PC-3 (cell line): ENCODE measurements at places on chromosomes 1 and 21.

GRCh38 chr1:42940851-42941639 lies 17.6 kb downstream of the SLC2A1 start:
- peak; percentile 99 for DNase-seq

- peak; percentile 43 for DNase-seq
Measured at GRCh38 chr1:157154940-157155514, 16.8 kb upstream of the ETV3 start.

GRCh38 chr1:87197156-87197555 lies 131.5 kb upstream of the LMO4 start:
- DNase-seq, result no peak

DNA sequence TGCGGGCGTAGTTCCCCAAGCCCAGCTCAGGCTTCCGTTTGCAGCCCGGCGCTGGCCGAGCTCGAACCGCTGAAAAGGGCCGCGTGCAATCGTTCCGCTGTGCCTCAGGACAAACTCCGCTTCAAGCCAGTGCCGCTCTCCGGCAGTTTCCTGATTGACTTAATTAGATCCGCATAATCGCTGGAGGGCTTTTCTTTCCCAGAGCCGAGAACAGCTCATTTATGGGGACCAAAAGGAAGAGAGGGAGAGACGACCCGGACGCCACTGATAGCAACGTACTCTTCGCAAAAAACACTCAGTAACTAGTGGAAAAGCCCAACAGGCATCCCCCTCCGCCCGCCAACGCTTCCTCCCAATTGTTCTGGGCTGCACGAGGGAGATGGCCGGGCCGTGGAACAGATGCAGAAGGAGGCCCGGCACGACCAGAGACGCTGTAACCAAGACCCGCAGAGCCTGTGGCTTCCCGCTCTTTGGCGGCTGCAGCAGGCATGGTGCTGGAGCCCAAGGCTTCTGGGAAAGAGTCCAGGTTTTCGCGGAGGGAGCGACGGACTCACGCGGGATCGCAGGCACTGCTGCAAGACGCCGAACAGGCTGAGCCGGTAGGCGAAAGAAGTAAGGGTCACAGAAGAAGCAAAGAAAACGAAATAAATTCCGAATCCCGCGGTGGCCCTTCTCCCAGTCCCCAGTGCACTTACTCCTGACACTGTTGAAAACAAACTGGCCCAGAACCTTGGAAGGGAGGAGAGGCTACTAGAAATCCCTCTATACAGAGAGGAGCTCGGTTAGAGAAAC lies 3.6 kb upstream of the FOXD2 start:
- DNase-seq, result peak; percentile 56

- DNase-seq, result no peak
Measured at GRCh38 chr1:238401144-238401543, 510.4 kb upstream of the ZP4 start.

GRCh38 chr1:198363625-198364151 lies 176.8 kb downstream of the ATP6V1G3 start:
- no peak for DNase-seq

DNA sequence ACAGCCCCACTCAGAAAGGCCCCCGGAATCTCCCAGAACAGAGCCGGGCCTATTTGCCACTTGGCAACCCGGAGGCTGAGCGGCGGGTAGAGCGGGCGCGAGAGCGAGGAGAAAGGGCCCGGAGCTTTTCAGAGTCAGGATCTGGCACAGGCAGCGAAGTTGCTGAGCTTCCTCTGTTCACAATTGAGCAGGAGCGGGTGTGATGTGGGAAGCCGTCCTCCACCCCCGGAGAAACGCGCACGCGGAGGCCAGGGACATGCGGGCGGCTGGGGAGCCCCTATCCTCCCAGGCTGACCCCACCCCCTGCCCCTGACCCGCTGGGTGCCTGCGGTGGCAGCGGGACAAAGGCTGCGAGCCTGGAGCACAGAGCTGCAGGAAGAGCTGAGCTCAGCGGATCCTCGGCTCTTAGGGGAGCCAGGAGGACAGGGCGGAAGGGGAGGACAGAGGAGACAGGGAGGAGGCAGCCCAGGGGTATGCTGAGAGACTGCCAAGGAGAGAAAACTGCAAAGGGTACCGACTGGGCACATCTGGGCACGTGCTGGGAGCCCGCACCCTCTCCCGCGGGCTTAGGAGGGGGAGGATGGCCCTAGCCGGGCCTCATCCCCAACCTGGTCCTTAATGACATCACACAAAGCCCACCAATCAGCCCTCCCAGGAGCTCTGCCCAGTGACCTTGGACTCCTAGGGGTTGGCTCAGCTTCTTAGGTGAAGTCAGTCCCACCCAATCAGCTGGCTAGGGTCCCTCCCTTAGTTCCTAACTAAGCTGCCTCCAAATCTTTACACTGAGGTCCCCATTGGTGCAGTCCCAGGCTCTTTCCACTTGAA lies 9.3 kb downstream of the KIF21B start:
- no peak for DNase-seq

DNA sequence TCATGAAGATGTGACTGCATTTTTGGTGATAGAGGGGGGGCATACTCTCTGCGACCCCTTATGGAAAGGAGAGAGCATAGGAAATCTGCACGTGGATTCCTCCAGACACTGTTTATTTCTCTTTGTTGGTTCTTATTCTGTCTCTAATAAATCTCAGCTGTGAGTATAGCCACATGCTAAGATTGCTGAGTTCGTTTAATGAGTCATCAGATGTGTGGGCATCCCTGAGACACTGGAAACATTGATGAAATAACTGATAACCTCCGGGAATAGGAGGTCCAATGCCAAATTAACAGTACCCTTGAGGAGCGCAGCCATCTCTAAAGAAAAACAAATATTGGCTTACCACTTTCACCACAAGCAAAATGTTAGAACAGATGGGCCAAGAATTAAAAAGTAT lies 880.2 kb upstream of the NEGR1 start:
- no peak for DNase-seq

DNA sequence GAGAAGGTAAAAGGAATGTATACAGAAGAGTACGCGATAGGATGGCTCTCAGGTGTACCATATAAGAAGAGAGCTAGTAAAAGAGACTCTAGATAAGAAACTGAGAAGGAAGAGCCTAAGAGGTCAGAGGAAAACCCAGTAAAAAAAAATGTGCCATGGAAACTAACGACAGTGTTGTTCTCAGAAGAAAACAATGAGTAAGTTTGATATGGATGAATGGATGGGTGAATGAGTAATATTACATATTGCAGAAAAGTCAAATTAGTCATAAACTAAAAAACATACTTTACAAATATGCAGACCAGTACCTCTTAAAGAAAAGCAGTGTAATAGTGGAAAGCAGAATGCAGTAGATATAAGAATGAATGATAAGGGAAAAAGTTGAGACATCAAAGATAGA lies 316.2 kb downstream of the HMCN1 start:
- peak; percentile 79 for DNase-seq

DNA sequence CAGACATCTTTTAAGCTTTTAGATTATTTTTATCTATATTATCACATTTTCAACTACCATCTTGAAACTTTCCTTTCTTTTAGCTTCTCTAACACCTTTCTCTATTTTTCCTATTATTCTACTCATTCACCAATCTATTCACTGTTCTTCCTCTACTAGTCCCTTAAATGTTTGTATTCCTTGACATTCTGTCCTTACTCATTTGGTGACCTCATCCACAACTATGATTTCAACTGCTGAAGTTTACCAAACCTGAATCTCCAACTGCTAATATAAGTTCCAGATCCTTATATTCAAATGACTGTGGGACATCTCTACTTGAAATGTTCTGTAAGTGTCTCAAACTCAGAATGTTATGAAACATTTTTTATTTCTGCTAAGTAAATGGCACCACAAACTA lies 49.2 kb downstream of the TUT4 start:
- no peak for DNase-seq

- DNase-seq, result no peak
Measured at GRCh38 chr1:53558739-53559315, 99.6 kb downstream of the DMRTB1 start.

DNA sequence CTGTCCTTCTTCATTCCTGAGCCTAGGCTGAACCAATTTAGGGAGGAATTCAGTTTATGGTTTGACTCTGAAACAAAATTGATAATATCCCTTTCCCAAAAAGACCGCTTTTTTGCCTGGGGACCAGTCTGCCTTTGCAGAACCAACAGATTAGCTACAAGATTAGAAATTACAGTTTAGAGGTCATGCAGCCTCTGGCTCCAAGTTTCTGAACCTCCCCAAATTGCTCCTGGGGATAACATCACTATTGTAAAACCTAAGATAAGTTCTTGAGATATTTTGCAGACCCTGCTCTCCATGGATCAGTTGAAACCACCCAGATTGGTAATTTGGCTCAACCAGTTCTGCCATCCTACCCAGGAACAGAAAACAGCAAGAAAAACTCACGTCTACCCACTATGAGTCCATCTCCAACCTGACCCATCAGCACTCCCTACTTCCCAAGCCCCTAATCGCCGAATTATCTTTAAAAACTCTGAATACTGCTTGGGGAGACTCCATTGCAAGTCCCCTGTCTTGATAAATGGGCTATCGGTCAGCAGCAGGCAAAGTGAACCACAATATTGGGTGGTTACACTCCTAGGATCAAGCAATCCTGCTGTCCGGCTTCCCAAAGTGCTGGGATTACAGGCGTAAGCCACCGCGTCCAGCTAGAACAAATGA lies 605 bp upstream of the RABGGTB start:
- no peak for DNase-seq

DNA sequence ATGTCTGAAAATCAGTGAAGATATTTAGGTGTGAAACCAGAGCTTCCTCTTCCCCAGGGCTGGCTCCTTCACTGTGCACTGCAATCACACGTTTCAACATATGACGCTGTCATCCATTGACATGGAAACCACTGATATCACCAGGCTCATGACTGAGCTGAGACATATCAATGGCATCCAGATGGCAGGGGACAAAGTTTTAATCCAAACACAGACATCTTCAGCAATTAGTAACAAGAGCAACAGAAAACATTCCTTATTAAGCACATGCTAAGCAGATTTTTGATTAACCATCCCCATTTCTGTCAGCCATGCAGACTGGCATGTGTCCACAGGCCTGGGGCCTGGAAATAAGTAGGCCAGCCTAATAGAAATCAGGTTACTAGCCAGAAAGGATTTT lies 108.0 kb upstream of the ADAR start:
- DNase-seq, result no peak

- DNase-seq, result no peak
Measured at GRCh38 chr1:17470021-17470799, 30.7 kb upstream of the RCC2 start.

DNA sequence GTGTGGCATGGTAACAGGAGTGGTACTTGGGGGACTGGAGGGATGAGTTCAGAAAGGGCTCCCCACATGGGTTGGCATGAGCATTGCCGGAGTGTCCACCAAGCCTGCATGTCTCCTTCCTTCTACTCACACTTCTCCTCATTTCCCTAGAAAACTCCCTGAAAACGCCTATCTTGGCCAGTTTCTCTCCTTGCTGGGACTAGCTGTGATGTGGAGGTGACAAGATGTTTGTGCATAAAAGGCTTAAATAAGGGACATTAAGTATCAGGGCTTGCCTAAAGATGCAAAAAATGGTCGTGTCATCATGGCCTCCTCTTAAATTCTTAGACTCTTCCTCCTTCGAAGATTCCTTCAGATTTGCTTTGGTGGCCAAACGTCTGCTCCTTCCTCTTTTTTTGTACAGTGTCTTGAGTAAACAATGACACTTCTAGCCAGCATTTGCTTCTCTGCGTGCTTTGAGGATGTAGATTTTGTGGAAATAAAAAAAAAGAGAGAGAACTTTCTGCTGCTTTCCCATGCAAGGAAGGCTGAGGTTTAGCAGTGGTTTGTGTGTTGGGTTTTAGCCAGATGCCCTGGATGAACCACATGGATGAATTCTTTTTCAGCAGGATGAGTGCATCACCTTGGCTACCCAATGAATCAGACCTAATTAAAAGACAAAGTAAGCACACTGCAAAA lies 239.1 kb upstream of the IRF2BP2 start:
- peak; percentile 83 for DNase-seq

DNA sequence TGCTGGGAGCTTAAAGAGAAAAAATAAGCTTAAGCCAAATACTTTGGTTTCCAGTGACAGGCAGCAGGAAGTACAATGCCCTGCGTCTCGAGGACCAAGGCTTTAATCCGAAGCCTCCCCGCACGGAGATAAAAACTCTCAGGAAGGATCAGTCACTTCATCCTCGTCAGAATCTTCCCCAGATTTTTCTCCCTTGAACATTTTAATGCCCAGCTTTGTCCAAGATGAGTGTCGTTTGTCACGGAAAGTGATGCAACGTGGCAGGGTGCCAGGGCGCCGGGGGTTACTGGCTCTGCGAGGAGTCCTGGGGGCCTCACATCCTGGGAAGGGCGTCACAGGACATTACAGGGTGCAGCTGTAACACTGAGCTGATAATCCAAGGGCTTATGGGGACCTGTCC lies 25.2 kb upstream of the PCBP3 start:
- no peak for DNase-seq

- DNase-seq, result no peak
Measured at GRCh38 chr1:190303501-190303900, 174.2 kb downstream of the BRINP3 start.

- DNase-seq, result no peak
Measured at GRCh38 chr1:219086956-219087469, 86.7 kb upstream of the LYPLAL1 start.
